ENCODE measurements at places on chromosomes 12 and 14.

DNA sequence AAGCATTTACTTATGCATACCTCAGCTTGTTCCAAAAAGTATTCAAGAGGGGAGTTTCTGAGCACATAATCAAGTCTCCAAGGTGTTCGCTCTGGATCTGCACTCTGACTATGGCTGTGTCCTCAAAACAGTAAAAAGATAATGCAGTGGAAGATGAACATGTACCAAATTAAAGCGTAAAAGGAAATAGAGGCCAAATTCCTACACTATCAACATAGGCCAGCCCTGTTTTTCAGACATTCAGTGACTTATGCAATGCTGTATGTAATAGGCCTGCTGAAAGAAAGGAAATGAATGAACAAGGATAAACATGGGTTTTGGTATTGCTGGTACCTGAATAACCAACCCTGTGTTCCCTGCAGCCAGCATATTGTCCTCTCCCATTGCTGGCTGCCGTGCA lies 115.7 kb downstream of the SAMD4A start:
- DNase-seq = no peak

GRCh38 chr14:33781236-33781635 lies 169.6 kb downstream of the EGLN3 start:
- no peak for DNase-seq

GRCh38 chr14:22848351-22849164 lies 12.2 kb downstream of the MMP14 start:
- DNase-seq = peak; percentile 88

- DNase-seq = no peak
These were observed 20.9 kb downstream of the DMAC2L start for GRCh38 chr14:50333014-50333509.

DNA sequence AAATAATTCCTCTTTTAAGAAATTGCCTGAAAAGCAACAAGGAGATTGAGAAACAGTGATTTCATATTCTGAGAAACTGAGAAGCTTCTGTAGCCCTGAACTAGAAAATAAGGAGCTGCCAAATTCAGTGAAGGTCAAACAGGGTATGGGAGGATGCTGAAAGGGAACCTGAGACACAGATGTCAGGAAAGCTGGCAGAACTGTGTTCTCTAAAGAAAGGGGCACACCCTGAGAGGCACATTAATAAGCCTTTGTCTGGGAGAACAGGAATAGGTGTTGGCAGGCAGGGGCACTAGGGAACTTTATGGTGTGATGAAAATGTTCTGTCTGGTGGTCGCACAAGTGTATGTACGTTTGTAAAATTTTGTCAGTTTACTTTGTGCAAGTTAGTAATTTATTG lies 29.6 kb downstream of the VRK1 start:
- DNase-seq = no peak

DNA sequence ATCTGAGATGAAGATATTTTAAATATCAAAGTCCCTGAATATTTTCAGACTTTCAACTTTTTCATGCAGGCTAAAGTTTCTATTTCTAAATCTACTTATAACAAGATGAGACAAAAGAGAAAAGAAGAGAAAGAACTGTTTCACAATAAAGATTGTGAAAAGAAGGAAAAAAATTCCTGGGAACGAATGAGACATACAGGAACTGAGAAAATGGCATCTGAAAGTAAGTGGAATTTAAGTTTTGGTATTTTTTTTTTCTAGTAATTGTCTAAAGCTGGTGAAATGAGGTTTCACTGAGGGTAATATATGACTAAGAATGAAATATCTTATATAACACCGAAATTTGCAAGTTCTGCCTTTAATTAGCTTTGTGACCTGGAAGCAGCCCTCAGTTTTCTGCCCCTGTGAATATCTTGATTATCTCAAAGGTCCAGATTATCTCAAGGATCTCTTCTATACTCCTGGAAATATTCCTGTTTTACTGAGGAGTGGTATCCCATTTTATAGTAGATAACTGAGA lies 55.7 kb upstream of the PRPF39 start:
- DNase-seq = no peak

DNA sequence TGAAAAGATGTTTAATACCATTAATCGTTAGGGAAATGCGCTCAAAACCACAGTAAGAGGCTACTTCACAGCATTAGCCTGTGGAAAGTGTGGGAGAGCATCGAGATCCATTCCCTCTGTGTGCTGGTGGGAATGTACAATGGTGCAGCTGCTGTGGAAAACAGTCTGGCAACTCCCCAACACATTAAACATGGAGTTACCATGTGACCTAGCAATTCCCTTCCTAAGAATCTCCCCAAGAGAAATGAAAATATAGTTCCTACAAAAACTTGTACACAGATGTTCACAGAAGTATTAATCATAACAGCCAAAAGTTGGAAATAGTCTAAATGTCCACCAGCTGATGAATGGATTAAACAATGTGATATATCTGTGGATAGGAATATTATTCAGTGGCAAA lies 23.8 kb downstream of the MLXIP start:
- no peak for DNase-seq

GRCh38 chr14:74501691-74502090 lies 8.1 kb downstream of the ISCA2 start:
- no peak for DNase-seq

- DNase-seq = no peak
These were observed 32.9 kb downstream of the RAB21 start for GRCh38 chr12:71787580-71787979.

DNA sequence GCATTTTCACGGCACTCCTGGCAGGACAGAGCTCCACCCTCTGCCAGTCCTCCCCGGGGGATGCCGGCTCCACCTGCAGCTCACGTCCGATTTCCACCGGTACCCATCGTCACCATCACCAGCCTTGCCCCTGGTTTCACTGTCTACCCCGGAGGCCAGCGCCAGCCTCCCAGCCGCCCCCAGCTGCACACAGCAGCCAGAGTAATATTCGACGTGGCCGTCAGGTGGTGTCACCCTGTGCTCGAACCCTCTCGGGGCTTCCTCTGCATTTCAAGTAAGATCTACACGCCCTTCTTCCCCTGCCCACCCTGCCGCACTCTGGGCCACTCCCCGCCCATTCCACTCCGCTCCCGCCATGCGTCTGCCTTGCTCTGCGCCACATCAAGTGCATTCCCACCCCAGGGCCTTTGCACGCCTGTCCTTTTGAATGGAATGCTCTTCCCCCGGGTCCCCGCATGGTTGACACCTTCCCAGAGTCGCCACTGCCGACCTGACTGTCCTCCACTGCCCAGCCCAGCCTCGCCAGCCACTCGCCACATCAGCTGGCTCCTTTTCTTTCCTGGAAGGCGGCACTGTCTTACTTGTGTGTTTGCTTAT lies 80.3 kb downstream of the ADGRD1 start:
- no peak for DNase-seq

GRCh38 chr12:78651755-78652154 lies 212.8 kb upstream of the SYT1 start:
- DNase-seq = no peak

GRCh38 chr14:38199076-38199475 lies 8.6 kb upstream of the SSTR1 start:
- no peak for DNase-seq

DNA sequence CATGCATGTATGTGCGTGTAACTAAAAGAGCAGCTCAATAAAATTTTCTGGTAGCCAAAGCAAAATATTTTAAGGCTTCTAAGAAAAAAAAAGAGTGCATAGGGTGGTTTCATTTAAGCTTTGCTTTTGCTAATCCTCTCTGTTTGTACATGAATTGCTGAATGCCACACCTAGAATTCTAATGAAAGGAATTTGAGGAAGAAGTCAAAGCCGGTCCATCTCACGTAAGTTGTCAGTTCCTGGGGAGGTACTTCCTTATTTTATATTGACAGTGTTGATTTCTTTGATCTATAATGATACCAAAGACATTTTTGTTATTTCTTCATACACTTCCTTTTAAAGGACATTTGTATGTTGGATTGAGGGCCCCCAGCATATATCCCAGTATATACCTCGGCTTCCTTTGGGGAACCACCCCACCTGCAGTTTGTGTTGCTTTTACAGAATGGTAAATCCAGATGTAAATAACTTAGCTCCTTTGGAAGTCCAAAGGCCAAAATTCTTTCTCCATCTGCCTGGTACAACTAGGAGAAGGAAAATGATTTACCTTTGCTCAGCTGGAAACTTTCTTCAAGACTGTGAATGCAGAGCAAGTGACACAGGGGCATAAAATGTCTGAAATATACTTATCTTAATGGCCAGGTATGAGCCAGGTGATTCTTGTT lies 420.9 kb upstream of the ATP2B1 start:
- DNase-seq = no peak

GRCh38 chr12:109736552-109737108 lies 23.0 kb downstream of the FAM222A start:
- DNase-seq = no peak

GRCh38 chr12:109595321-109595902 lies 21.8 kb downstream of the MVK start:
- DNase-seq = no peak

DNA sequence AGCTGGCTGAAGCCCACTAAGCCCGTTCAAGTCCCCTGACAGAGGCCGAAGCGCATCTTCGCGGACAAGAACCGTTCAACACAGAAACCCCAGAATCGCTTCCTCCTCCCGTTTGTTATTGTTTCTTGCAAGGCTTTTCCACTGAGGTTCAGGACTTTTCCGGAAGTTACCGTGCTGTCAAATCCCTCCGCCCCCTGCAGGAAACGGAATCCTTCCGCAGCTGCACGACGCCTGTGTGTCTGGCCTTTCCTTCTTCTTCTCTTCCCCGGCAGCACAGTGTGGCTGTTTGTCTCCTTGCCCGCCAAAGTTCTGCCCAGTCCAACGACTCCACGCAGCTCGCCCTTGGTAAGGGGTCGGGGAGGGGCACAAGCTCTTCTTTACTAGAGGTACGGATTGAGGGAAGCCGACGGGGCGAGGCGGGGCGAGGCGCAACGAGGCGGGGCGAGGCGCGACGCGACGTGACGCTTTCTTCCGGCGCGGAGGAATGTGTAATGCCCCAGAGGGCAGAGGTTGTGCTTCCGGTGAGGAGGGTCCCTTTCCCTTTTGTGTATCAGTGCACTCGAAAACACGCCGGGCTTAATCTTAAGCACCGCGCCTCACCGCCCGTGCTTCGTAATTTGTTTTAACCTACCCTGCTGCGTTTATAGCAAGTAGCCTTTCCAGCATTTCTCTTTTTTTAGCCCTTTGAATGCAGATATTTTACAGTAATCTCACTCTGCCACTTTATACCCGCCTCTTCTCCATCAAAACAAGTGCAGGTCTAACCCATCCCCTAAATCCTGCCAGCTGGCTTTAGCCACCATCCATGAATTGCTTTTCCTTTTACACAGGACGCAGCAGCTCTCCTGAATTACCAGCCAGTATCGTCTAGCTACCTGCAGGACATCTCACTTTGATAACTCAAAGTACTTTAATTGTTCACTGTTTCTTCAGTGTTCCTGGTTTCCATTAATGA lies at the start of gene KDM5A:
TSS of gene KDM5A (minus strand) at position 179 of the 955 bp plus-strand sequence. CDS start 229 bp downstream, outside the sequence.
- peak; percentile 88 for DNase-seq

GRCh38 chr14:67265131-67265530 lies 23.9 kb downstream of the PALS1 start:
- no peak for DNase-seq

GRCh38 chr12:110498984-110499706 lies 2.8 kb downstream of the VPS29 start:
- DNase-seq = no peak

DNA sequence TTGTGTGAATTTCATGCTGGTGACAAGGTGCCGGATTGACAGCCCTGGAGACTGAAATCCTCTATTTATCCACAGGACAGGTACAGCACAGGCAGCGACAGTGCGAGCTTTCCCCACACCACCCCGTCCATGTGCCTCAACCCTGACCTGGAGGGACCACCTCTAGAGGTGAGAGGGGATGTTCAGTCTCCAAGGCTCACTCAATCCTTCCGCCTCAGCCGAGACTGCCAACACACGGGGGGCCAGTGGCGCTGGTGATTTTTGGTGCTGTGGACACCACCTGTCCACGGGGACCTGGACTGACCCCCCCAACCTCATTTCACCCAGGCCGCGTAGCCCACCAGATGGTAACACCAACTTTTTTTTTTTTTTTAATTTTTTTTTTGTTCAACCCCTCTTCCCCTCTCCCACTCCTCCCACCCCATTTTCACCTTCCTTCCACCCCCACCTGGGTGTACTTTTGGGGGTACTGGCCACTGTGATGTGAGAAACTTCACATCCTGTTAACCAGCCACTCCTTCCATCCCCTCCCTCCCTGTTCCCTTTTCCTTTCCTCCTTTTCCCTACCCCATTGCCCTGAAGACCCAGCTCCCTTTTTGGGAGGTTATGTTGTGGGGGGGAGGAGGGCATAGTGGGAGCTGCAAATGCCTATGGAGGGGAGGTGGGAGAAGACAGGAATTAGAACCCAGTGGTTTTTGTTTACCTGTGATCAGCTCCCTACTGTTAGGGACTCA lies 12.9 kb downstream of the PCBP2 start:
- DNase-seq = no peak
